ENCODE measurements at places on chromosomes 2 and 18.

DNA sequence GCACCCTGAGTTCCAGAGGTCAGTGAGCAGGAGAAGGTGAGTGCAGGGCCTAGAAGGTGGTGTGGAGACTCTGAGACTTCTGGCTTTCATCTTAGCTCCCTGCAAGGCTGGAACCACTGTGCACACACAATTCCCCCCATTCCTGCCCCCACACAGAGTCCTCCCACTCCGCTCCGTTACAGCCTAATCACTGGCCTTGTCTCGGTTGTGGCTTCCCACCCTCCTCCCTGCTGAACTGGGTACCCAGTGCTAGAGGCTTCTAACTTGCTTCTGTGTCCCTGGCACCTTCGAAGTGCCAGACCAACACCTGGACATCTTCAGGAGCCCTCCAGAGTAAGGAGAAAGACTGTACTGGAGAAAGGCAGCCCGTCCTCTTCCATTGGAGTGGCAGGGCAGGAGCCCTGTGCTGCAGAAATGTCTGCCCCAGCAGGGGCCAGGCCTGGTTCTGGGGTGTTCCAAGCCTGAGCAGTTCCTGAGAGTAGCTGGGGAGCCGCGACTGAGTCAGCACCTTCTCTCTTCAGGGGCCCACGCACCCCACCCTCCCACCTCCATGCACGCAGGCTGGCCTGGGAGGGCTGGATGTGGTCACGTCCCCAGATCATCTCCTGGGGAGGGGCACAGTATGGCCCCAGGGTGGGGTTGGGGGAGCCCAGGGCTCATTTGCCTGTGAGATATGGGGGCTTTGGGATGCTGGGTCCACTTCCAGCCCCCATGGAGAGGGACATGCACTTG, 23.4 kb downstream of the CROCC2 start:
- DNase-seq = no peak

DNA sequence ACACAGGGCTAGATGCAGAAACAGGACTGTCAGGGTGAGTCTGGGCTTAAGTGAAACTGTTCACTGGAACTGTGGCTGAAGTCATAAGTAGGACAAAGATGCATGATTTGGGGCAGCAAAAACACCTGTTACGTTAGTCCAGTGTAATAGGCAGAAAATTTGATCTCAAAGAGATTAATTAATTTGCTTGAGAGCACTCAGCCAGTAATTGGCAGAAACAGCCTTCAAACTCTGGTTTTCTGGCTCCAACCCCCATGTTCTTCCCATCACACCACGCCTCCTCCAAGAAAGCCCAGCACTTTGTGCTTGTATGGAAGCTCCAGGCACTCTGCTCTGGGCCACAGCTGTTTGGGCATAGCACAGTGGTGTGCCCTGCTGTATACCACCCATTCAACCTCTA, 54.0 kb downstream of the CNTNAP5 start:
- DNase-seq = no peak

GRCh38 chr2:172102391-172103359, at the start of gene DLX2:
Gene DLX2, minus strand, starts transcription at chr2:172102900. Its CDS starts 362 bp downstream, at chr2:172102538.
- DNase-seq = peak; percentile 59

GRCh38 chr2:61763605-61764034, 90.2 kb downstream of the FAM161A start:
- no peak for DNase-seq

GRCh38 chr2:71857636-71858035, 290.0 kb downstream of the CYP26B1 start:
- no peak for DNase-seq

- no peak for DNase-seq
Measured at GRCh38 chr2:137964066-137964858, at the start of gene HNMT. Gene HNMT, plus strand, starts transcription at chr2:137964473. Its CDS starts 19 bp downstream, at chr2:137964492.

DNA sequence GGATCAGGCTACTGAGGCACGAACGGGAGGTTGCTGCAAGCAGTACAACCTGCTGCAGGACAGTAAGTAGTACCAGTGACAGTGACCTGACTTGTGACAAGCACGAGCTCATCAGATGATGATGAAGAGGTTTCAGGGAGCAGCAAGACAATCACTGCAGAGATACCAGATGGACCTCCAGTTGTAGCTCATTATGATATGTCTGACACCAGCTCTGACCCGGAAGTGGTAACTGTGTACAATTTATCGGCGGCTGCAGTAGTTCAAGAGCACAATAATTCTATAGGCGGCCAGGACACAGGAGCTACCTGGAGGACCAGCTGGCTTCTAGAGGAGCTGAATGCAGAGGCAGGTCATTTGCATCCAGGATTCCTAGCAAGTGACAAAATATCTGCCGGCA, 64.0 kb upstream of the GULP1 start:
- no peak for DNase-seq

- DNase-seq = no peak
Measured at GRCh38 chr2:175879679-175880078, 122.4 kb downstream of the LNPK start.

GRCh38 chr18:79897940-79898625, 53.4 kb downstream of the SLC66A2 start:
- DNase-seq = no peak

- DNase-seq = peak; percentile 30
Measured at GRCh38 chr2:8296306-8296705, 385.6 kb upstream of the ID2 start.

- no peak for DNase-seq
Measured at GRCh38 chr18:2625217-2625616, 30.3 kb upstream of the SMCHD1 start.
